ENCODE measurements at places on chromosomes 4 and X.

- no peak for DNase-seq
Observed at GRCh38 chrX:9317176-9317575, 147.7 kb upstream of the TBL1X start.

DNA sequence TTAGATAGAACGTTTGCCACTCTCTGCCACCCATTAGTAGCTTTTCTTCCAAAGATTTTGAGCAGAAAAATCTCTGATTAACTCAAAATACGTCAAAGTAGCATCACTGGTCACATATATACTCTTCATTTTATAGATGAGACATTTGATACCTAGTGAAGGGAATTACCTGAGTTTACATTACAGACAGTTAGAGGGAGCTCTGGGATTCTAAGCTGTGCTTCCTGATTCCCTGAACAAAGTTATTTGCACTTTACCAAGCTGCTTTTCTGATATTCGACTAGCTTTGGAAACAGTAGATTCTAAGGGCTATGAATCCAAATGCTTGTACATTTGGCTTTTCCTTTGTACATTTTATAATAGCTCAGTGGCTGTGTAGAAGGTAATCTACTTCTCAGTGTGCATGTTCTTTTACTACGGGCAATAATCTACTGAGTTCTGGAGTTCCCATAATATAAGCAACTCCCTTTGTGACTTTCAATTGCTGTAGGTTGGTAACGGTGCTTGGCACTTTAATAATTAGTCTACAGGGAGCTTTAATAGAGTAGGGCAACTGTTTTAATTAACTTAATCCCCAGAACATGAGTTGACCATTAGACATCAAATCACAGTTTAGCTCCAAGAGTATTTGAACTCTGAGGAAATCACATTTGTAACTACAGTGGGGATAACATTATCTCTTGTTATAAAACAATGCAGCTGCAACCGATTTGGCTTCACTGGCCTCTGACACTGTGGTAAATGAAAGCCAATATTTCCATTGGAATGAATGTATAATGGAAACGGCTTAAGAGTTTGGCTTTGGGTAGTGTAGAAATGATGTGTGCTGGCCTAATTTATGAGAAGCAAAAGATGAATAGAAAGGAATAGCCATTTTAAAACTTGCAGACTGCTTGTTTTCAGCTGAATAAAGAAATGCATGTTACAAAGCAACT, 1602.4 kb downstream of the STIM2 start:
- peak; percentile 10 for DNase-seq

DNA sequence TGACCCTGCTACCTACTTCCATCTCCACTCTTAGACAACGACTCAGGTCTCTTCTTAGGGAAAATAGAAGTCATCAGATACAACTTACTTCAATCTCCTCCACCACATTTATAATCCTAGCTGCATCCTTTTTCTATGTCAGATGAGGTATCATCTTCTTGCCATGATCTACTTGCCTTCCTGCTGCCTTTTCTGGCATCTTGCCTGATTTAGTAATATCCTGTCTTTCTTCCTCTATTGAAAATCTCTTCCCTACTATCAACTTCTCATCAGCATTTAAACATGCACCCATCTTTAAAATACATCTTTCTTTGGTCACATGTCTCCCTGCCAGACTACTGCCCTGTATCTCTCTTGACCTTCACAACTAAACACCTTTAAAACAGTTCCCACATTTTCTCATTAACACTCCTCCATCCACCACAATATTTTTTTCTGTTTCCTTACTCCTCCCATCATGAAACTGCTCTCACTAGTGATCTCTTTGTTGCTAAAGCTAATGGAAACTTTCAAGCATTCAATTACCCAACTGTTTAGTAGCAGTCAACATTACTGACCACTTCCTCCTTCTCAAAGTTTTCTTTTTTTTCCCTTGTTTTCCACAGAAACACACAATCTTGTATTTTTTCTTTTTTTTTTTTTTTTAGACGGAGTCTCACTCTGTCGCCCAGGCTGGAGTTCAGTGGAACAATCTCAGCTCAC, 100.8 kb upstream of the CXorf66 start:
- no peak for DNase-seq

GRCh38 chr4:159307929-159308328, 205.1 kb downstream of the RAPGEF2 start:
- DNase-seq, result no peak

DNA sequence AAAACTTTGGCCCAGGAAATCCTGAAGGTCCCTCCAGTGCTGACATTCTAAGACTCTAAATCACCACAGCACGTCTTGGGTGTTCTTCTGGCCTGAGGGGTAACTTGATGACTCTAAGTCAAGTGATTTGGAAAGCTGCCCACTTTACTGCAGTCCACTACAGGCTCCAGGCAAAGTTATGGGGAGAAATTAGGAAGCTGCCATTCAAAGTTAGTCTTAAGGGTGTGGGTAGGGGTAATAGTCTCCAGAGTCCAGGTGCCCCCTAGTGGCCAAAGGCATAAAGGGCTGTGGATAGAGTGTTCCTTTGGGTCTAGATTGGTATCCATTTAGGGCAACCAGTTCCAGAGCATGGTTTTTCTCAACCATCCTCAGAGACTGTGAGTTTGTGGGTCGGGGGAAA, 38.7 kb upstream of the SLC16A2 start:
- peak; percentile 4 for DNase-seq

DNA sequence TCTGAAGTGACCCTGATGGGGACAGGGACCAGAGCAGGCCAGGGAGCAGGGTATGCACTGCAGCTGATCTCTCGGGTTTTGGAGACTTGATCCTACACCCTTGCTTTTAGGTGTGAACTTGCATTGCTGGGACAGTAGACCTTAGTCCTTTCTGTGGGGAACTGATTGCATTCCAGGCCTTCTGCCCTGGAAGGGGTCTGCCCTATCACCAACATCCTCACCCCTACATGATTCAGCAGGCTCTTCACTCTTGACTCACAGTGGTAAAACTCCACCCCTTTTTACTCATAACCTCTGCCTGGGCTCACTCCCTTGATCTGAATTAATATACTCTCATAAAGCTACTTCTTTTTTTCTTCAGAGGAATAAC, 6.6 kb upstream of the DDX60L start:
- no peak for DNase-seq

DNA sequence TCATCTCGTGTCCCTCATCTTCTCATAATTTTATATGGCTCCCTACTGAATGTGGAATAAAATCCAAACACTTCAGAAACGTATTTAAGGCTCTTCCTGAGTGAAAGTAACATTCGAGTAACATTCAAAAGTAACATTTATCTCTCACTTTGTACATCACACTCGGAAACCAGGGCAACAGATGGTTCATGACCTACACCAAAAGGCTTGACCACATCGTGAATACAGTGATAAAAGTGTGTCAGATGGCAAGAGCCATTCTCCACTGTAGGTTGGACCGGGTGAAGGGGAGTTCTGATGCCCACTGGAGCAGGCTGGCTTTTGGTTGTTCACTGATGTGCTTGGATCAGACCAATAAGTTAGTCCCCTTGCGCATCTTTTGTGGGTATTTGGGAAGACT, 5.6 kb upstream of the LIMCH1 start:
- DNase-seq, result no peak

- DNase-seq, result peak; percentile 97
Observed at GRCh38 chr4:68463796-68464195, 16.5 kb downstream of the TMPRSS11E start.

- DNase-seq, result no peak
Observed at GRCh38 chr4:27003642-27004113, 143.0 kb downstream of the STIM2 start.

- DNase-seq, result no peak
Observed at GRCh38 chr4:120555058-120555457, 367.5 kb downstream of the PRDM5 start.

DNA sequence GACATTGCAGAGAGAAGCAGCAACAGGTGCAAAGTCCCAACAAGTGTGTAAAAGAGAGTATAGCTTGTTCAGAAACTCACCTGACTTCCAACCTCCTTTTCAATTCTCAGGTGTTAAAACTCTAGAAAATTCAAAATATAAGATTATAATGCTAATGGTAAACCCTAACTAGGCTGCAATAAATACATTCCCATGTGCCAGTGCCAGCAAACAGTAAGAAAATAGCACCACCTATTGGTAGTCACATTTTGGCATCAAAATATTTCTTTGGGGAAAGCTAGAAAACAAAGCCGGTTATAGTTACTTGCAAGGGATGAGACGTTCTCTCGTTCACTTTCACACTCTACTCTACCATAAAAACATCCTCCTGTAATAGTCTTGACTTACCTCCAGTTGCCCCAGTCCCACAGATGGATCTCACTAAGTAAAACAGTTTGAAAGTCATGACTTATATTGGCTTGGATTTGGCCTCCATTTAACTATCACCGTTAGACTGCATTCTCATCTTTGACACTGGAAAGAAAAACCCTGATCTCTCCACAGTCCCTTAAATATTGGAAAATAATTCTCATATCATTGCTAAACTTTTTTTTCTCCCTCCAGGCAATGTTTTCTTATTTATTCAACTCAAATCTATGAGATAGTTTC, 9.6 kb downstream of the BMP3 start:
- no peak for DNase-seq

DNA sequence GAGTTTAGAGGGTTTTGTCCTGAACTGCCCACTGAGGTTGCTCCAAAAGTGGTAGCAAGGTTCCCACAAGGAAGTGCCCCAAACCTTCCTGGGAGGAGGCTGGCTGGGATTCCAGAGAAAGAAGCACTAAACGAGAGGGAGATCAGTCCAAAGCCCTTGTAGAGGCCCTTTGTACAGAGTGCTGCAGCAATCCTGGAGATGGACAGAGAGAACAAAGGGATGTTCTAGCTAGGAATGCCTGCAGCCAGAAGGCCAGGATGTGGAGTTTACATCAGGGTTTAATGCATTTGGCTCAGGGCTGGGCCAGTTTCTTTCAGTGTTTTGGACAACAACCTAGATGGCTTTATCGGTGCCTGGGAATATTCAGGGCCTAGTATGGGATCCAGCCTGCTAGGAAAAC, 2155.1 kb upstream of the AGA start:
- DNase-seq, result no peak

DNA sequence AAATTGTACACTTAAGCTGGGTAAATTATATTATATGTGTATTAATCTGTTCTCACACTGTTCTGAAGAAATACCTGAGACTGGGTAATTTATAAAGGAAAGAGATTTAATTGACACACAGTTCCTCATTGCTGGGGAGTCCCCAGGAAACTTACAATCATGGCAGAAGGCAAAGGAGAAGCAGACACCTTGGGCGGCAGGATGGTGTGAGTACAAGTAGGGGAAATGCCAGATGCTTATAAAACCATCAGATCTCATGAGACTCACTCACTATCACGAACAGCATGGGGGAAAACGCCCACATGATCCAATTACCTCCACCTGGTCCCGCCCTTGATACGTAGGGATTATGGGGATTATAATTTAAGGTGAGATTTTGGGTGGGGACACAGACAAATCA, 34.9 kb downstream of the PDE5A start:
- no peak for DNase-seq

DNA sequence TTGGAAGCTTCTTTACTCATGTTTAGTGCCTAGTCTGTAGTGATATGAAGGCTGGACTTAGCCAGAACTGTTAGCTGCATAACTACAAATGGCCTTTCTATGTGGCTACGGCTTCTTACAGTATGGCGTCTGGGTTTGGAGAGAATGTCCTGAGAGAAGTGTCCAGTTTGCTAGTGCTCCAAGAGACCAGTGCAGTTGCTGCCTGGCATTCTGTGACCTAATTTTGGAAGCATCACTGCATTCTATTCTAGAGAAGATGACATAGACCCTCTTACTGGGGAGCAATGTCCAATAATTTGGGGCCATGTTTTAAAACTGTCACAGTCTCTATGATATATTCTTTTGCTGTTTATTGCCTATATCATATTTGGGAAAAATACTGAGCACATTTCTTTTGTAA, 74.2 kb downstream of the STAG2 start:
- DNase-seq, result no peak

- no peak for DNase-seq
Observed at GRCh38 chrX:54358424-54359211, 772 bp upstream of the WNK3 start.

GRCh38 chr4:182562350-182562749, 319.1 kb downstream of the TENM3 start:
- DNase-seq, result no peak

- DNase-seq, result no peak
Observed at GRCh38 chr4:165631208-165631894, 241.7 kb upstream of the TLL1 start.
